Karpas-422 (cell line): ENCODE measurements at places on chromosomes 3 and 15. TPM values are rescaled to one million over a fixed set of nuclear protein-coding genes. Genes with fewer than 3 reads are reported as not detected.

The TKT gene
- 377 and 455 TPM in 2 replicates for total RNA-seq

The MKRN2 gene
- total RNA-seq = 41.9 and 44.5 TPM in 2 replicates

The C3orf80 gene
- total RNA-seq = not detected in 2 replicates

The ZKSCAN7 gene
- 7.3 and 13.7 TPM in 2 replicates for total RNA-seq

The LXN gene
- total RNA-seq = 7.8 and 12.1 TPM in 2 replicates

The TNIK gene
- 0.14 TPM in 1 of 2 replicates, not detected in the other for total RNA-seq

The RTP3 gene
- total RNA-seq = not detected in 2 replicates

The GOLGA8M gene
- not detected in 2 replicates for total RNA-seq

The ITIH1 gene
- total RNA-seq = not detected in 2 replicates

The GOLGA6D gene
- total RNA-seq = not detected in 2 replicates

The CD200 gene
- not detected in 2 replicates for total RNA-seq

The GOLGA8G gene
- not detected in 2 replicates for total RNA-seq

The CFAP92 gene
- total RNA-seq = not detected in 2 replicates

The TMCO5A gene
- not detected in 2 replicates for total RNA-seq

The GREM1 gene
- total RNA-seq = not detected in 2 replicates

The MESP1 gene
- 0.14 TPM in 1 of 2 replicates, not detected in the other for total RNA-seq

The SYNM gene
- not detected in 2 replicates for total RNA-seq

The ST6GAL1 gene
- 304 and 416 TPM in 2 replicates for total RNA-seq

The UCN2 gene
- total RNA-seq = not detected in 2 replicates

The DPH3 gene
- total RNA-seq = 7.6 and 22.2 TPM in 2 replicates

The ISLR gene
- not detected in 2 replicates for total RNA-seq

The ACOX2 gene
- not detected in 2 replicates for total RNA-seq

The IL17RC gene
- 0.54 and 2.5 TPM in 2 replicates for total RNA-seq

The GABRR3 gene
- total RNA-seq = not detected in 2 replicates

The COLQ gene
- total RNA-seq = 2.6 and 8.9 TPM in 2 replicates

The MST1R gene
- not detected in 2 replicates for total RNA-seq

The GPD1L gene
- 13.5 and 20.0 TPM in 2 replicates for total RNA-seq

The SRPRB gene
- 62.6 and 85.7 TPM in 2 replicates for total RNA-seq

The IL1RAP gene
- total RNA-seq = 1.6 and 2.8 TPM in 2 replicates

The CPNE4 gene
- not detected in 2 replicates for total RNA-seq

The SLC28A1 gene
- total RNA-seq = not detected in 2 replicates

The TRIM71 gene
- total RNA-seq = not detected in 2 replicates

The ARPIN gene
- not detected in 2 replicates for total RNA-seq

The GPR171 gene
- not detected in 2 replicates for total RNA-seq

The ISLR2 gene
- not detected in 2 replicates for total RNA-seq

The FAM219B gene
- 58.8 and 69.5 TPM in 2 replicates for total RNA-seq

The MORC1 gene
- total RNA-seq = not detected in 2 replicates

The DENND6A gene
- total RNA-seq = 18.5 and 61.4 TPM in 2 replicates

The ADAMTS17 gene
- not detected in 2 replicates for total RNA-seq

The CD80 gene
- not detected in 2 replicates for total RNA-seq

The PLXND1 gene
- 0.52 TPM in 1 of 2 replicates, not detected in the other for total RNA-seq

The CCR9 gene
- not detected in 2 replicates for total RNA-seq

The ATP10A gene
- not detected in 2 replicates for total RNA-seq

The LDHAL6B gene
- not detected in 2 replicates for total RNA-seq

The AADACL2 gene
- total RNA-seq = not detected in 2 replicates

The UBA3 gene
- 58.8 and 83.2 TPM in 2 replicates for total RNA-seq

The PLIN1 gene
- total RNA-seq = not detected in 2 replicates
